ENCODE measurements at places on chromosomes 4 and X.

DNA sequence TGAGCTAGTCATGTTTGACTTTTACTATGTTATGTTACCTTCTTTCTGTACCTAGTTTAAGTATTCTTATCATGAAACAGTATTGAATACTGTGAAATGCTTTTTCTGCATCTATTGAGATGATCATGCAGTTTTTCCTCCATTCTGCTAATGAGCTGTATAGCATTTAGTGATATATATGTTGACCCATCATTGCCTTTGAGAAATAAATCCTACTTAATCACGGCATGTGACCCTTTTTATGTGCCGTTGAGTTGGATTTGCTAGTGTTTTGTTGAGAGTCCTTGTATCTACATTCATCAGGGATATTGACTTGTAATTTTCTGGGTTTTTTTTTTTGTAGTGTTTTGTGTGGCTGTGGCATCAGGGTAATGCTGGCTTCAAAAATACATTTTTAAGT, 537.7 kb upstream of the AADAT start:
- DNase-seq, result no peak

DNA sequence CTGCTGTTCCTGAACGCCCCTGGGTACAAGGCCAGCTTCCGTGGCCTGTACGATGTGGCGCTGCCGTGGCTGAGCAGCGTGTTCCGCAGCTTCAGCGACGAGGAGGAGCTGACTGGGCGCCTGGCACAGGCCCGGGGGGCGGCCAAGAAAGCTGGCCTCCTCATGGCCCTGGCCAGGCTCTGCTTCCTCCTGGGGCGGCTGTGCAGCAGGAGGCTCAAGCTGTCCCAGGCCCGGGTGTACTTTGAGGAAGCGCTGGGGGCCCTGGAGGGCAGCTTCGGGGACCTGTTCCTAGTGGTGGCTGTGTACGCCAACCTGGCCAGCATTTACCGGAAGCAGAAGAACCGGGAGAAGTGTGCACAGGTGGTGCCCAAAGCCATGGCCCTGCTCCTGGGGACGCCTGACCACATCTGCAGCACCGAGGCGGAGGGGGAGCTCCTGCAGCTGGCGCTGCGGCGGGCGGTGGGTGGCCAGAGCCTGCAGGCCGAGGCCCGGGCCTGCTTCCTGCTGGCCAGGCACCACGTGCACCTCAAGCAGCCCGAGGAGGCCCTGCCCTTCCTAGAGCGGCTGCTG, 28.2 kb downstream of the SH3TC1 start:
- no peak for DNase-seq

- DNase-seq, result no peak
These were observed 26.8 kb downstream of the MGST2 start for GRCh38 chr4:139692309-139693012.

- DNase-seq, result no peak
These were observed 12.9 kb upstream of the C4orf54 start for GRCh38 chr4:99670409-99671073.

GRCh38 chr4:16229604-16230003, 3.3 kb upstream of the TAPT1 start:
- no peak for DNase-seq

DNA sequence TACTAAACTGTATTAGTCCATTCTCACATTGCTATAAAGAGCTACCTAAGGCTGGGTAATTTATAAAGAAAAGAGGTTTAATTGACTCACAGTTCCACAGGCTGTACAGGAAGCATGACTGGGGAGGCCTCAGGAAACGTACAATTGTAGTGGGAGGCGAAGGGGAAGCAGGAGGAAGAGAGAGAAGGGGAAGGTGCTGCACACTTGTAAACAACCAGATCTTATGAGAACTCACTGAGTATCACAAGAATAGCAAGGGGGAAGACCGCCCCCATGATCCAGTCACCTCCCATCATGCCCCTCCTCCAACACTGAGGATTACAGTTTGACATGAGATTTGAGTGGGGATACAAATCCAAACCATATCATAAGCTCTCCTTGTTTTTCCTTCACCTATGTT, 40.9 kb downstream of the RPA4 start:
- no peak for DNase-seq

- no peak for DNase-seq
These were observed 3.3 kb downstream of the COL4A5 start for GRCh38 chrX:108442901-108443464.

DNA sequence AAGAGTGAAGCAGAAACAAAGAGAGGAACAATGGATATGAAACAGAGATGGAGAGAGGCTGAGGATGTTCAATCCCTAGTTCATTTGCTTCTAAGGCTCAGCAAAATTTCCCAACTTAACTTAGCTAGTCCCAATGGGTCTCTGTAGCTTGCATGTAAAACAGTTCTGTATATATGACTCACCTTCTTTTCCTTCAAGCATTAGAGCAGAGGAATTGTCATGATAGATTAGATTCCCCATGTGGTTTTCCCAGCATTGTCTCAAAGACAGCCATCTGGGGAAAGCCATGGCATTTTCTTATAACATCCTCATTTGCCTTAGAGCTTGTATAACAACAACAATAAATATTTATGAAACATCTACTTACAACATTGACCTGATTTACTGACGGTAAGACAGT, 93.9 kb upstream of the GATB start:
- DNase-seq, result peak; percentile 5

GRCh38 chr4:7871356-7871755, 68.3 kb downstream of the AFAP1 start:
- DNase-seq, result no peak

- no peak for DNase-seq
These were observed 2.5 kb downstream of the HTT-AS start for GRCh38 chr4:3071811-3072210.

GRCh38 chrX:44105228-44105913, 132.2 kb upstream of the NDP start:
- no peak for DNase-seq

DNA sequence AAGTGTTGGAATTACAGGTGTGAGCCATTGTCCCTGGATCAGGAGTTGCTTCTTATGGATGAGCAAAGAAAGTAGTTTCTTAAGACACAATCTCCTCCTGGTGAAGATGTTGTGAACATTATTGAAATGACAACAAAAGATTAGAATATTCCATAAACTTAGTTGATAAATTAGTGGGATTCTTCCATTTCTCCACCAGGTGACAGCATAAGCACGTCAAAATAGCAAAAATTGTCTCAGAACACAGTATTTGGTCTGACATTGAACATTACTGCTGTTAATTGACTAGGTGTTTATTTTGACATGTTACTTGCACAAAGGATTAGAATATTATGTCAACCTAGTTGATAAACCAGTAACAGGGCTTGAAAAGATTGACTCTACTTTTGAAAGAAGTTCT, 21.6 kb downstream of the CLDN34 start:
- no peak for DNase-seq

DNA sequence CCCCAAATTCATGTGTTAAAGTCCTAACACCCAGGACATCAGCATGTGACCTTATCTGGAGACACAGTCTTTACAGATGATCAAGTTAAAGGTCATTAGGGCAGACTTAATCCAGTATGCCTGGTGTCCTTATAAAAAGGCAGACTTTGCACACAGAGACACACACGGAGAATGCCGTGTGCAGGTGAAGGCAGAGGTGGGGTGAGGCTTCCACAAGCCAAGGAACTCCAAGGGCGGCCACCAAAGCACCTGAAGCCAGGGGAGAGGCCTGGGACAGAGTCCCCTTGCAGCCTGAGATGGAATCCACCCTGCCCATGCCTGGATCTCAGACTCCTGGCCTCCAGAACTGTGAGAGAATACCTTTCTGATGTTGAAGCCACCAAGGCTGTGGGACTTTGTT, 26.1 kb upstream of the SORCS2 start:
- DNase-seq, result no peak

DNA sequence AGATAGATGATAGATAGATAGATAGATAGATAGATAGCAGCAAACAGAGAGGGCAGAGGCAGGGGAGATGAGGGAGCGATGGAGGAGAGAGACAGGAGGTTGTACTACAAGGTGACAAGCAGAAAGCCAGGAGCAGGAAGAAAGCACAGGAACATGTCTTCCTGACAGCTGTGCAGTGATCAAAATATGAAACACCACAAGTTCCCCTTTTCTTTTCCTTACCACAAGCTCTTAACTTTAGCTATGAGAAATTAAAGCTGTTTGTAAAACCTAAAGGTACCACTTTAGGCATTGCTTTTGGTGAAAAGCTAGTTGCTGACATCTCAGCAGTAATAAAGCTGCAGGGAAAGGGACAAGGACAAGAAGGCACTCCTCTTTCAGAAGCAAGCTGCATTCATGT, 9.1 kb upstream of the MAGED4B start:
- no peak for DNase-seq

GRCh38 chr4:16212138-16212782, 14.0 kb downstream of the TAPT1 start:
- no peak for DNase-seq

DNA sequence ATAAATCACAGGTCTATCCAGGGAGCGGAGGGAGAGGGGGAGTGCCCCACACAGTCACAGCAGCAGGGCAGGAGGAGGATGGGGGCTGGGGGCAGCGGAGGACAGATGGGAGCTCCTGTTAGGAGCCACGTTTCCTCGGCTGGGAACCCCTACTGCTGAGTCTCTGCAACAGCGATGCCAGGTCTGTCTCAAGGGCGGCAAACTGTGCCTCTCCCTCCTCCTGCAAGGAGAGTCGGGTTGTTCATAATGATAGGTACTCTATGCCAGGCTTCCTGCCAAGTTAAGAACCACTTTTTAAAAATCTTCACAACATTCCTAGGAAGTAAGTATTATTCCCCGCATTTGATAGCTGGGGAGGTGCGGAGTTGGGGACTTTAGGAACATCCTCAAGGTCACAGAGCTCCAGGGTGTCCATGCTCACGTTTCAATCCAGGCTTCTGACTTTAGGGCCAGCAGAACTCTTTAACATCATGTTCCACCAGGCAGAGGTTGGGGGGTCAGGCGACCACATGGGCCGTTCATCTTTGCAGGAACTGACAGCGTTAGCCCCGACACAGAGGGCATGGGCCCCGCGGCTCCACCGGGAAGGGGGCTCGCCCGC, 98.3 kb upstream of the MAML3 start:
- DNase-seq, result peak; percentile 34

GRCh38 chrX:11431786-11432185, 138.6 kb downstream of the AMELX start:
- no peak for DNase-seq

- no peak for DNase-seq
These were observed 97.0 kb downstream of the AGTR2 start for GRCh38 chrX:116267511-116268040.

- DNase-seq, result no peak
These were observed 7.9 kb downstream of the MAGEB18 start for GRCh38 chrX:26146024-26146423.

GRCh38 chr4:76380561-76380960, 40.4 kb downstream of the CCDC158 start:
- no peak for DNase-seq

DNA sequence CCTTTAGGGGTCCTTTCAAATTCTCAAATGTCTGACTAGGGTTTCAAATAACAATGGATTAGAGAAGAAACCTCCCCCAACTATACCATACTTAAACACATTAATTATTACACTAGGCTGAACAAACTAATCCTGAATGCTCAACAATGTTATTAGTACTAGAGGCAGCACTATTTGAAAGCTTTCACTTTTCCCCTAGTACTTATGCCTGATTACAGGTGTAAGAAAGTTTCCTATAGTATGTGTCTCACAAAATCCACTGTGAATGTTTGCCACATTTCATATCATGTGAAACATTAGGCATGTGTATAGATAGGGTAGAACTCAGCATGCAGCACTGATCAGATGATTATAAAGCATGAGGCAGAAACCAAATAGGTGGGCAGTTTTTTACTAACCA, 336.2 kb downstream of the ZNF674 start:
- no peak for DNase-seq

DNA sequence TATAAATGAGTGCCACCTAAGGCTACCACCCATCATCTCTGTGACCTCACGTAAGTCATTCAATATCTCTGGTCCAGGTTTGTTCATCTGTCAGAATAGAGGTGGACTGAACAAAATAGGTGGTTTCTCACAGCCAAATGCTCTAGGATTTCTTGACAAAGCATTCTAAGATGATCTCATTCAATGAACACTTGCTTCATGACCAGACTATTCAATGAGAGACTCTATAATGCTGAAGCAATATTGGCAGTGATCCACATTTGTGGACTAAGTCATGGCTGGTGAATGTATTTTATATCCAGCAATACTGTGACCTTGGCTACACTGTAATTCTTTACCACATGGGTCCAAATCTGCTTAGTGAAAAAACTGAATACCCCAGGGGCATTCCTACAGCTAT, 37.9 kb downstream of the LDB2 start:
- DNase-seq, result no peak

- no peak for DNase-seq
These were observed 38.7 kb upstream of the PDK3 start for GRCh38 chrX:24426340-24426913.

GRCh38 chr4:169201222-169202144, 69.3 kb downstream of the SH3RF1 start:
- no peak for DNase-seq
